Melanocyte of skin (primary cell): ENCODE measurements at places on chromosomes 16 and 17. TPM values are rescaled to one million over a fixed set of nuclear protein-coding genes. Genes with fewer than 3 reads are reported as not detected.

The KRTAP3-2 gene
- not detected in 2 replicates for total RNA-seq

The CAPNS2 gene
- total RNA-seq: 0.73 TPM in 1 of 2 replicates, not detected in the other

The OR3A1 gene
- total RNA-seq: 0.33 TPM in 1 of 2 replicates, not detected in the other

The ALOXE3 gene
- total RNA-seq: not detected in 2 replicates

The CDRT15L2 gene
- not detected in 2 replicates for total RNA-seq

The SYT17 gene
- under 0.01 and 0.36 TPM in 2 replicates for total RNA-seq

The HSD11B2 gene
- total RNA-seq: not detected in 2 replicates

The FAHD1 gene
- 89.9 and 114 TPM in 2 replicates for total RNA-seq

The TM4SF5 gene
- total RNA-seq: not detected in 2 replicates

The MYH1 gene
- not detected in 2 replicates for total RNA-seq

The CHCT1 gene
- not detected in 2 replicates for total RNA-seq

The KRTAP16-1 gene
- not detected in 2 replicates for total RNA-seq

The OR1A1 gene
- total RNA-seq: not detected in 2 replicates

The LGALS9B gene
- not detected in 2 replicates for total RNA-seq

The ASPHD1 gene
- 2.5 and 5.2 TPM in 2 replicates for total RNA-seq

The OMG gene
- 6.9 and 13.1 TPM in 2 replicates for total RNA-seq

The PTX4 gene
- 0.34 TPM in 1 of 2 replicates, not detected in the other for total RNA-seq

The XYLT1 gene
- total RNA-seq: 0.33 and 0.62 TPM in 2 replicates

The C16orf96 gene
- total RNA-seq: under 0.01 TPM in 1 of 2 replicates, not detected in the other

The NAGS gene
- total RNA-seq: 0.62 and 1.3 TPM in 2 replicates

The ADORA2B gene
- total RNA-seq: 8.3 and 14.9 TPM in 2 replicates

The TIMM22 gene
- 17.0 and 20.8 TPM in 2 replicates for total RNA-seq

The TBX21 gene
- not detected in 2 replicates for total RNA-seq

The HP gene
- total RNA-seq: not detected in 2 replicates

The DOC2A gene
- under 0.01 TPM in 1 of 2 replicates, not detected in the other for total RNA-seq

The MAP2K4 gene
- total RNA-seq: 26.6 and 33.5 TPM in 2 replicates

The EIF4A3 gene
- 84.0 and 99.2 TPM in 2 replicates for total RNA-seq

The TMEM220 gene
- total RNA-seq: 1.7 and 3.3 TPM in 2 replicates

The FOXL1 gene
- under 0.01 TPM in 2 replicates for total RNA-seq

The TBC1D3B gene
- 0.73 TPM in 1 of 2 replicates, not detected in the other for total RNA-seq

The EVPL gene
- not detected in 2 replicates for total RNA-seq

The CRYBA1 gene
- not detected in 2 replicates for total RNA-seq

The SPN gene
- total RNA-seq: not detected in 2 replicates

The TEKT3 gene
- total RNA-seq: not detected in 2 replicates

The KRTAP9-2 gene
- total RNA-seq: not detected in 2 replicates

The DNAH3 gene
- total RNA-seq: not detected in 2 replicates

The NTN1 gene
- 0.15 and 0.33 TPM in 2 replicates for total RNA-seq

The TMUB2 gene
- 20.2 and 23.0 TPM in 2 replicates for total RNA-seq

The IRX6 gene
- total RNA-seq: 2.7 and 2.8 TPM in 2 replicates

The CTF1 gene
- 0.31 and 0.67 TPM in 2 replicates for total RNA-seq
